ENCODE measurements at places on chromosomes 2 and 18.

DNA sequence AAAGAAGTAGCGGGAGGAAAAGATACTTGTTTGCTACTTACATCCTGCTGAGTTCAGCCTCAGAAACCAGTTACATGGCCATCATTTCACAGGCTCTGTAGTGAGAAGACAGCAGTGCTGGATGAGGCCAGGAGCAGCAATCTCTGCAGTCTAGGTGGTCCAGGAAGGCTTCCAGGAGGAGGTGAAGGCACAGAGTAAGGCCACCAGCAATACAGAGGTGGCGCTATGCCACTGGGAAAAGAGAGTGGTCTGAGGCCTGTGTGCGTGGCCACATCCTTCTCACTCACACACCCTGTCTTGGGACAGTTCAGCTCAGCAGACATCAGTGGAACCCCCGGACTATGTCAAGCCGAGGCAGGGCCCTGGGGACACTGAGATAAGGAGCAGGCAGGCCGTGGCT, 162.7 kb downstream of the KLHL29 start:
- no peak for DNase-seq

GRCh38 chr2:10157293-10157692, 34.8 kb downstream of the RRM2 start:
- no peak for DNase-seq

GRCh38 chr2:105873721-105874120, 129.0 kb downstream of the NCK2 start:
- no peak for DNase-seq

DNA sequence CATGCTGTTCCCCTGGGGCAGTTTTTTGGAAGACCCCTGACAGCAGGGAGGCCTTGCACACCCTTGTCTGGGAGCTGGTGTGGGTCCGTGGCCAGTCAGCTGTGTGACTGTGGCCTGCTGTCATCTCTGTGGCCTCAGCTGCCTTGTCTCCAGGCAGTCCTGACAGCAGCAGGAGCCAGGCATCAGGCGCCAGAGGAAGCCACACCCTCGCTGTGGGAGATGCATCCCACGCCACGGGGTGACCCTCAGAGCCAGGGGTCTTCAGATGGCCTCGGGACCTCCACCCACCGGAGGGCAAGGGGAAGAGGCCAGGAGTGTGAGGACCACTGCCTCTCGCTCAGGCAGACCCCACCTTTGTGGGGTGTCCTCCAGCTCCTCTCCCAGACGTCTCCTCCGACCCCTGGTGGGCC, 5.0 kb downstream of the BOK start:
- DNase-seq: no peak

DNA sequence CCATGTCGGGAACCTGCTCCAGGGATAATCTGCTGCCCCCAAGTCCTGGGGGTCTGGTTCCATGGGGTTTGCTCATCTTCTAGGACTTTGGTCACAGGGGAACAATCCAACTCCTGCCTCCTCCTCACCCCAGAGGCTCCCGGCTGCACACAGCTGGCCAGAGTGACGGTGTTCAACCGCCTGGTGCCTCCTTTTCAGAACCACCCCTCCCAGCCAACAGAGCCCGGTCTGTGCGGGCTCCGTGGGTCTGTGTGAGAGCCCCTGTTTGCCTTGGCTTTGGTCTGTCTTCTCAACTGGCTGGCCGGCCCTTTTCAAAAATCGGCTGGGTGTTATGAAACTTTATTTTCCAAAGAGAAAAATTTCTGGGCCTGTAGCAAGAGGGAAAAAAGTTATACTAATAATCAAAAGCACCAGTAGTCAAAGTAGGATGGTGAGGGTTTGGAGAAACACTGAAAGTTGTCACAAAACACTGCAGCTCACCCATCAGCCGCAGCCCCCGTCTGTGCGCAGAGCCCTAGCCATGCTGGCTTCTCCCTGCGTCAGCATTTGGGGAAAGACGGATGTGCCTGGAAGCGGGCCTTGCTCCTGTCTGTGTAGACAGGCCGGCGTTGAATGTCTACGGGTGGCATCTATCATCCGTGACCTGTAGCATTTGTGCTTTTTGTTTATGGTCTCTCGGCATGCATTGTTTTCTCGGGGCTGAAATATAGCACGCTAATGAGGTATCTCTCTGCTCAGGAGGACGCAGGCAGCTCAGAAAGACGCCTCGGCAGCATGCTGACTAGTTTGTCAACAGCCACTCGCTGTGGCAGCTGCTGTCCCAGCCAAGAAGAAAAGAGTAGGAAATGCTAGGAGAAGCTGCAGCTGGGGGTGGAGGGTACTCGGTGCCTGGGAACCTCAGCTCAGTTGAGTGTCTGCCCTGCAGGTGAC, 138.6 kb downstream of the GLI2 start:
- no peak for DNase-seq

DNA sequence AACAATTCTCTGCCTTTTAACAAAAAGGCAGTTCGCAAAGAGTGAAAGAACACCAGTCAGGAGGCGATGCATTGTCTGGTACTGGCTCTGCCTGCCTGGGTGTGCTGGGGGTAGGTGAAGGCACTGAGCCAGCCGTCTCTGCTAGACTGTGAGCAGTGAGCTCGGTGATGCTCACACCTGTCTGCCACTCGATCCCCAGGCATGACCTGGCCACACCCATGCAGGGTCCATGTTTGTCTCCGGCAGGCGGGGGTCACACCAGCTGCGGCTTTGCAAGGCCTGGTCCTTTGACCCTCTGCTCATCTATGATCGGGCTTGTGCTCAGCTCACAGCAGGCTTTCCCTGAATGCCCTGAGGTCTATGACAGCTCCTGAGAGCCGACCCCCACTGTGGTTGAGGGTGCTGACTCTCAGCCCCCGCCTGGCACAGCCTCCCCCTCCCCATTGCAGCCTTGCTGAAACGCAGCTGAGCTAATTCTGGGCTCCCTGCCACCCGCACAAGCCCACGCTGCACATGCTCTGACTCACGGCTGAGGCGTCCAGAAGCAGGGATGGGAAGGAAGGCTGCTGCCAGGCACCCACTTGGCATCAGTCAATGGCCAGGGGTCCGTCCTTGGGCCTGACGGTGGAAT, 23.7 kb downstream of the CRACDL start:
- DNase-seq: peak; percentile 50

DNA sequence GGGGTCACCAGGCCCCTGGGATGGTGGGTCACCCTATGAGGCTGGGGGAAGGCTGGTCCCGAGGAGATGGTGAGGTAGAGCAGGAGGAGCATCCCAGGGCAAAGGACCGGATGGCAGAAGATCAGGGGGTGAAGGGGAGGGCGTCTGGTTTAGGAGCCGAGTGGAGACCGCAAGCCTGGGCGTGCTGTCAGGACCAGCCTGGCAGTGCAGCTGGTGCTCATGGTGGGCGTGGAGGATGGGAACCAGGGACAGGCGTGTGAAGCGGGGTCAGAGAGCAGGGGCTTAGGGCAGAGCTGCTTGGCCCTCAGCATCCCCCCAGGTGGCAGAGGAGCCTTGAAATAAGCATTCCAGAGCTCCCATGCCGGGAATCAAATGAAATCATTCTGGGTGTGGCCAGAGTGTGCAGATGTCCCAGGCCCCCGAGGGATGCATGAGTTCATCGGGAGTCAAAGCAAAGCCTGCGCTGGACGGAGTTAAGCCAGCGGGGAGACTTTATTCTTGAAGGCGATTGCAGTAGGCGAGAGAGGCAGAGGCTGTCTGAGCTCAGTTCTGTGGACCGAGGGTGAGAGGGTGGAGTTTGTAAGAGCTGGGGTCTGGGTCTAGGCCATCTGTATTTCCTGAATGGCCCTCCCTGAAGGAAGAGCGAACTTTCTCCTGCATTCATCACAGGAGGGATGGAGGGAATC, 33.1 kb upstream of the MBP start:
- no peak for DNase-seq

- peak; percentile 24 for DNase-seq
These were observed 49.3 kb downstream of the ACAA2 start for GRCh38 chr18:49764032-49764431.

DNA sequence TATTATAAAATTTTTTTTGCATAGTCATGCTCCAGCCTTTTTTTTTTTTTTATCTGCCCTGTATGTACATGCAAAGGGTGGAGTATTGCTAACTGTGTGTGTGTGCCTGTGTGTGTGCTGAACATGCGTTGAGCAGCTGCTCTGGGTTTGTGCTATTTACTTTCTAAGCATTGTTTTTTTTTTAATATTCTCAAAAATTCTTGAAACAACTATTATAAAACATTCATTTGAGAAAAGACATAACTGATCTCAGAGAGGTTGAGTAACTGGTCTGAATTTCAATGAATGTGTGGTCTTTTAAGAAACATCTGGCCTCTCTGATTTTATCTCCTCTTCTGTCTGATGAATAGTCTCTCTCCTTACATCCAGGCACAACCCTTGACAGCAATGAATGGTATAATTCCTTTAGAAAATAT, 366.0 kb upstream of the SLC14A2 start:
- DNase-seq: no peak

- DNase-seq: no peak
These were observed 171.5 kb downstream of the ALK start for GRCh38 chr2:29749843-29750242.

GRCh38 chr2:49840428-49840975, 686.2 kb upstream of the FSHR start:
- no peak for DNase-seq

DNA sequence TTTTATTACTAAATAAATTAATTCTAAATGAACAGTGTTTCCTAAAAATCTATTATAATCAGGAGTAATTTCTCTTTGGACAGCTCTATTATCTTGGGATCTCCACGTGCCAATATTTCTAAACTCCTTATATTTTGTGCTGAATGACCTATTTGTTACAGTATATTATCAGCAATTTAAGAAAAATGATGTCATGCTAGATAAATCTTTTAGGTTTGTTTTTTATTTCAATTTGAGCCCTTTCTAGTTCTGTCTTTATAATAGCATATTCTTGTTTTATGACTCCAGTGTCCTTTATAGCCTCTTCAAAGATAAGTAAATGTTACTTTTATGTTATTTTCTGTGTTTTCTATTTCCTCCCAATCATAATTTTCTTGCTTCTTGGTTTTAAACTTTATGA, 269.2 kb downstream of the CCDC102B start:
- DNase-seq: no peak

GRCh38 chr2:221254299-221254698, 317.8 kb downstream of the EPHA4 start:
- no peak for DNase-seq

DNA sequence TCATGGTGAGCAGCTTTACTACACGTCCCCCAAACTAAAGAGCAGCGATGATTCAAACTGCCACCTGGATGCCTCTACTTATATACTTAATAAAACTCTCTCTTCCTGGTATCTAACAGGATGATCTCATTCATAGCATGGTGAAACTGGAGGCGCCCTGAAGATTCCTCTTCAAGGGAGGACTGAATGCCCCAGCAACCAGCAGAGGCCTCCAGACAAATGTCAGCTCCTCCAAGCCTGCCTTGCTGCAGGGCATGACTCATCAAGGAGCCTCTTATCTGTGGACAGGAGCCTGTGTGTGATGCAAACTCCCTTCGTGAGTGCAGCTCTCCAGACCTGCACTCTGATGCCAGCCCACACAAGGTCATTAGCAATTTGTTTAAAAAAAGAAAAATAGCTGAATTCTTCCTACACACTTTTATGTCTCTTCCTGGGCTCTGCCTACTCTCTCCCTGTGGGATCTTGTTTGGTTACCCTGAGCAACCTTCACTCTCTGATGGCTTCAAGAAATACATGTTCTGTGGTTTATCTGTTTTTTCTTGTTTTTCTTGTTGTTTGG, 30.2 kb downstream of the LONRF2 start:
- DNase-seq: peak; percentile 75

GRCh38 chr2:174038462-174038861, 73.3 kb upstream of the SP3 start:
- DNase-seq: no peak

DNA sequence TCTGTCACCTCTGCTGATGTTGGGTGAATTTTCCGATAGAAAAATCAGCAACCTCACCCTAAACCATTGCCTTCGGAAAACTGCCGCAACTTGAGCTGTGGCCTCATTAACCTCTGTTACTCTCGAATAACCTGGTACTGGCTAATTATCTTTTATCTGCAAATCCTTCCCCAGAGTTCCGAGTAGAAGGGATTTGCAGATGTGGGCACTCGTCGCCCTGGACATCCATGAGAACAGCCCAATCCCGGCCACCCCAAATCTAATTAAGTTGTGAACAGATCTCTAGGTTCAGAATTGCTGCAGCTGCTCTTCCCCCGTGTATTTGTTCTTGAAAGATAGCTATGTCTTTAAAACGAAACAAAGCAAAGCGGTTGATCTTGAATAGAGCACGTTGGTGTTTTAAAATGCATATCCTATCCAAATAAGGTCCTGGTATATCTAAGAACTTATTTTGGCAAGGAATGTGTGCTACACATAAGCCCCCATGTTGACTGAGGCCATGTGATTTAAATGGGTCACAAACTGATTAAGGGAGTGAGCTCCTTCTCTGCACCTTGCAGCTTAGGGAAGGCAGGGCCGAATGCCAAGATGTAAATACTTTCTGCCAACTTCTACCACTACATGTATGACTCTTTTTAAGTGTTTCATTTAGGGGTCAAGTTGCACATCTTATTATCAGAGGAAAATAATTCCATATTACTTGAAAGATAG, 88.2 kb downstream of the MTCL1 start:
- DNase-seq: no peak

GRCh38 chr2:226467633-226468032, 332.0 kb downstream of the IRS1 start:
- DNase-seq: no peak

DNA sequence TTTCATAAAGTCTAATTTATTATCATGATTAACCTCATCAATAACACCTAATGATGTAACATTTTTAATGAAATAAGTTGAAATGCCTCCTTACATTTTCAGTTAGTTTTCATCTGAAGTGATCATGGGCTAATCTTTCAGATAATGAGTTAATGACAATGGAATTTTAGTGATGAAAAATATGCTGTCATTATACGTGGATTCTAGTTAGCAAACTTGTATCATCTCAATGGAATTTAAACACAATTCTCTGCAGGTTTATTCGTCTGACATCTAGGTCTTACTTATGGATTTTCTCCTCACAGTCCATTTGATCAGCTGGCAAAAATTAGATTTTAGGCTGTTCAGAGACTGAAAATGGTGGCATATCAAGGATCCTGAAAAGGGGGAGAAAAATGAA, 885.0 kb downstream of the SLC4A3 start:
- no peak for DNase-seq

- no peak for DNase-seq
These were observed 10.3 kb upstream of the DYTN start for GRCh38 chr2:206728277-206729199.

GRCh38 chr18:10536280-10536679, 10.5 kb downstream of the NAPG start:
- no peak for DNase-seq
